Skeletal muscle cell (primary cell): ENCODE measurements at places on chromosomes 16 and 17.

DNA sequence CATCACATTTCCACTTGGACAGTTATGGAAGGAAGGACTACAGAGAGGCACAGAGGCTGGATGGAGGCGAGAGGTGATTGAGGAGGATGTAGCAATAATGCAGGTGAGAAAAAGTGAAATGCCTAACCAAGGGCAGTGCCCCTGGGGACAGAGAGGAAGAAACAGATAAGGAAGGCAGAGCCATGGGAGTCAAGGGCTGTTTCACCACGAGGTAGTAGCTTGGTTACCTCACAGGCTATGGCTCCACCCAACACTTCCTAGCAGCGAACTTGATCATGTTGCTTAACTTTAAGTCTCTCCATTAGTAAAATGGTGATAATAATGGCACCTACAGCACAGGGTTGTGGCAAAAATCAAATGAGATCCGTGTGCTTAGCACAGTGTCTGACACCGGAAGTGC, 83.9 kb downstream of the YPEL2 start:
- DNase-seq = no peak

- no peak for DNase-seq
These were observed 7.1 kb upstream of the LPCAT2 start for GRCh38 chr16:55501549-55502322.

GRCh38 chr16:68382296-68382718, 66.0 kb downstream of the SMPD3 start:
- no peak for DNase-seq

DNA sequence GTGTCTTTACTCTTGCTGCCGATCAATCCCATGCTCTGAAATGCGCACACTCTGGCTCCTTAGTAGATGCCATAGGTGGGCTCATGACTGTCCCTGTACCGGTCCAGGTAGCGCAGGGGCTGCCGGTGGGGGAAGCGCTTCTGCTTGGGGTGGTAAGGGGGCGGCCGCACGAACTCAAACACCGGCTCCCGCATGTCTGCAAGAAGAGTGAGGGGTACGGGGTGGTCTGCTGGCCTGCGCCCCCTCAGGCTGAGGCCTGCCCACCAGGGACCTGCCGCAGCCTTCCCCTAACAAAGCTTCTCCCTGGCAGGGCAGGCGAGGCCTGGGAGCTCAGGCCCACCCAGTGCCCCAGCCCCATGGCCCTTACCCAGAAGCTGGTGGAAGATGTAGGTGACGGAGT, 2.0 kb upstream of the TRIM65 start:
- DNase-seq = no peak

GRCh38 chr16:62940569-62940968, 904.3 kb upstream of the CDH8 start:
- no peak for DNase-seq
